ENCODE measurements at places on chromosomes 6 and 20.

DNA sequence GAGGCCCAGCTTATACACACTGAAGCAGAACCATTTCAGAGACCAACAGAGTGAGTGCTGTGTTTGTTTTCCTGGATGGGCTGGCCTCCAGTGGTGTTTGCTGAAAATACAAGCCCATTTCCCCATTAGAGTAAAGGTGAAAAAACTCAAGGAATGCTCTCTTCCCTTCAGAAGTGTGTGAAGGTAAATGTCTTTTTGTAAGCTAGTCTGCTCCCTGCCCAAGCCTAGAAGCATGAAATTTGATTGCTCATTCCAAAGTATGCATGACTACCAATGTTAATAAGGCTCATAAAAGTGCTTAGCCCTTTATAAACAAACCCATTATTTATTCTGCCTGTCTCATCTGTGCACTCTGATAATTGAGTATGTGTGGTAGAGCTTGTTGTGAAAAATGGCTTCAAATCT lies 59.1 kb downstream of the ADGRF1 start:
- DNase-seq, result no peak

- no peak for DNase-seq
Measured at GRCh38 chr6:152598421-152598820, 38.7 kb downstream of the SYNE1 start.

DNA sequence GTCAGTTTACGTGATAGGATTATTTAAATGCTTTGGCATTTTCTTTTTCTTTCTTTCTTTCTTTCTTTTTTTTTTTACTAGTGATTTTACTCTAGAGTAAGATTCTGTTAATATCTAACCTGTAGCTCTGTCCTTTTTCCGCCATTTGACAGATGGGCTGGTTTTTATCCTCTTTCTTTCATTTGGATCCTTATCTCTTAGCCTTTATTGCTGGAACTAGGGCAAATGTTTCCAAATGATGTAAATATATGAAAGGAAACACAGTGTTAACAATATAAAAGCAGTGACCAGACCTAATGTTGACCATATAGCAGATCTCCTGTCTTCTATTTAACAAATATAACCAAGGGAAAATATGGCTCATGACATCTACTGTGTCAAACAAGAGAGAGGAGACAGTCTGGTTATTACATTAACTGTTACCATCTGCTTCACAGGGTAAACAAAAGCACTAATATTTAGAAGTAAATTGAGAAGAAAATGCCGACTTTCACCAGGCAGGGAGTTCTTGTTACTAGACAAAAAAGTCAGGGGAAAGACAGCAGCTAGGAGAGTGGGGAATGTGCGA lies 59.8 kb upstream of the GCLC start:
- DNase-seq, result no peak

- no peak for DNase-seq
Measured at GRCh38 chr6:110491644-110492317, 15.4 kb upstream of the SLC22A16 start.

DNA sequence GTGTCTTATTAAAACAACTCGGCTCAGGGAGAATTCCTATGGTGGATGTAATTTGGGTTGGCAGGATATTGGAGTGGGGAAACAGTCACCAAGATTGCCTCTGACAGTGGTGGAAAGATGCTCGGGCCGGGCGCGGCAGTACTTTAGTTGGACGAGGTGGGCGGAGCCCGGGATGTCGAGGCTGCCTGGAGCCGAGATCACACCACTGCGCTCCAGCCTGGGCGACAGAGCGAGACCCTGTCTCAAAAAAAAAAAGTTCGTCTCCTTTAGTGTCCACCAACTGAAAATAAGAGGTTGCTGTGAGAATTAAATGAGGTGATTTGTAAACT lies 621 bp downstream of the NOL7 start:
- peak; percentile 39 for DNase-seq

DNA sequence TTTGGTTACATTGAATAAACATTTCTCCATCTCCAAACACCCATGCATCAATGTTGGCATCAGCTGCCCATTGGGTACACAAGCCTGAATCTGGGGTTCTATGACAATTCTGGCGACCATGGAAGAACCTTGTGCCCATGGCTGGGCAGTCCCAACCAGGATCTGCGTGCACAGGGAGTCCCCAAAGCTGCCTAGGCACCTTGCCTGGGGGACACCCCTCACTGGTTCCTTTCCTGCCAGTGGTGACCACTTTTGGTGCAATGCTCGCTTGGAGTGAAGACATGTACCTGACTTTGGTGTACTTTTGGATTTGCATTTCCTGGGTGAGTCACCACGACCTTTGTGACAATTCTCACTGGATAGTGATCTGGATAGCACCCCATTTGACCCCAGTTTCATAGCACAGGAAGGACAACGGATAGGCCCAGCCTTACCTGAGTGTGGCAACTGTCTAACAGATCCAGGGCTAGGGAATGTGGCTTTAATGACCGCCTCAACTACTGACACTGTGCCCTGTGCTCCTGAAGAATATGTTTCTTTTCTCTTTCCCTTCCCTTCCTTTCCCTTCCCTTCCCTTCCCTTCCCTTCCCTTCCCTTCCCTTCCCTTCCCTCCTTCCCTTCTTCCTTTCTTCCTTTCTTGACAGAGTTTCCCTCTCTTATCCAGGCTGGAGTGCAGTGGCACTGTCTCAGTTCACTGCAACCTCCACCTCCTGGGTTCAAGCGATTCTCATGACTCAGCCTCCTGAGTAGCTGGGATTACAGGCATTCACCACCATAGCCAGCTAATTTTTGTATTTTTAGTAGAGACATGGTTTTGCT lies 7.1 kb downstream of the SPINT3 start:
- no peak for DNase-seq

DNA sequence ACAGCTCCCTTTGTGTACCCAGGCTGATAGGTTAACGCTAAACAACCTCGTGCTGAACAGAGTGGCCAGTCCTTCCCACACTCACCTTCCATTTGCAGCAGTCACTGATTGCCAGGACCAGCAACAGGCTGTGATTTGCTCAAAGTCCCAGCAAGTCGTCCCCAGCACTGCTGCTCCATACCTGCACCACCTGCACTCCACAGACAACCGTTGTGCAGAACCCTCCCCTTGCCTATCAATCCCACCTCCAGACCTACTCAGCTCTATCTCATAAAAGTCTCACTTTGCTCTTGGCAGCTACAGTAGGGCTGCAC lies 43.1 kb upstream of the SCML4 start:
- DNase-seq, result no peak

- DNase-seq, result no peak
Measured at GRCh38 chr6:73349311-73349710, 4.8 kb downstream of the DPPA5 start.

DNA sequence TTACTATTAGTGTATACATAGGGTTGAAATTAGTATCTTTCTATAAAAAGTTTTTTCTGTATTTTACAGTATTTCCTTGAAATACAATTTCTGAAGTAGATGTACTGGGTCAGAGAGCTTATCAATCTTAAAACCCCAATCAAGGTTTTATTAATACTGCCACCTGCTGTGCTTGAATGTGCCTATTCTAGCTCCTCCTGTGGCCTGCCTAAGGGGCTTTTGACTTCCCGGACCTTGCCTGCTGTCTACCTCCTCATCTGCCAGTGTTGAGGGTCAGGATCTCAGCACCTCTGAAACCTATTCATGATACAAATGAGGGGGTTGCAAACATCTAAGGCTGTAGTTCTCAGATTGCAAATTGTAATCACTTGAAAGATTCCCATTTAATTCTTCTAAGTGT lies 9.2 kb downstream of the PACRG start:
- DNase-seq, result no peak

DNA sequence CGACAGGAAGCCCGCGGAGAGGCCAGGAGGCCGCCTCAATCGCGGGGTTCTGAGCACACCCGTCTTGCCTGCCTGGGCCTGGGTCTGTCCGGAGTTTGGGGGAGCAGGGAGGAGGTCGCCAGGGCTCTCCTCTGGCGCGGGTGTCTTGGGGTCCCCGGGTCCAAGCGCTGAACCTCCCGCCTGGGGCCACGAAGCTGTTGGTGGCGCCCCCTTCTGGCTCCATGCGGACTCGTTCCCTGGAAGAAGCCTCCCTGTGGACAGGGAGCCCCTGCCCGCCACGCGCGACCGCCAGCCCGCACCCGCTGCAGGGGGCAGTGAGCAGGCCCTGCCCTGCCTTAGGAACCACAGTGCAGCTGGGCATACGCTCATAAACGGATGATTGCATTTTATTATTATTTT lies 44.7 kb downstream of the MCUR1 start:
- no peak for DNase-seq

DNA sequence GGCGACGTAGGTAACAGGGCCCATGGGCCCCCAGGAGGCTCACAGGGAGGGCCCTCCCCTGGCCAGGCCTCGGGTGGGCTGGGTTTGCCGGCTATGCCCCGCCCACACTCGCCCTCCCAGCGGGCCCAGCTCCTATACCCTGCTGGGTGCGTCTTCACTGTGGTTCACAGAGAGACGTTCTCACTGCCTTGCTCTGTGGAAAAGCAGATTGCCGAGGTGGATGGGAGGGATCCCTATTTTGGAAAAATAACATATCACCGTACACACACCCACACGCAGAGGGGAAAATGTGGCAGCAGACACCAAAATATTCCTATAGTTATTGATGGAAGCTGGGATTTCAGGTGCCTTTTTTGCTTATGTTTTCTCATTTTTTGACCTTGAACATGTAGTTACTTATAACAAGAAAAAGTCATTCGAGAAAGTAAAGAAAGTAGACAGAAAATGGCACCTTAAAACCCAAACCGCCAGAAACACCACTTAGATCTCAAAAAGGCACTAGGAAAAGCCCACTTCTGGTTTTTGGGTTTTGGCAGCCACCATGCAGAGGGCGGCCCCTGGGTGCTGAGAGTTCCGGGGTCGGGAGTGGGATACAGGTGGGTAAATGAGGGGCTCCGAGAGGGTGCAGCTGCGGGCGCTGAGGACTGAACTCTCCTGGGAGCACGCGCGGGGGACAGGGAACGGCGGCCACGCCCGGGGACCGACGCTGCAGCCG lies 49.4 kb downstream of the TMEM242 start:
- DNase-seq, result peak; percentile 40

DNA sequence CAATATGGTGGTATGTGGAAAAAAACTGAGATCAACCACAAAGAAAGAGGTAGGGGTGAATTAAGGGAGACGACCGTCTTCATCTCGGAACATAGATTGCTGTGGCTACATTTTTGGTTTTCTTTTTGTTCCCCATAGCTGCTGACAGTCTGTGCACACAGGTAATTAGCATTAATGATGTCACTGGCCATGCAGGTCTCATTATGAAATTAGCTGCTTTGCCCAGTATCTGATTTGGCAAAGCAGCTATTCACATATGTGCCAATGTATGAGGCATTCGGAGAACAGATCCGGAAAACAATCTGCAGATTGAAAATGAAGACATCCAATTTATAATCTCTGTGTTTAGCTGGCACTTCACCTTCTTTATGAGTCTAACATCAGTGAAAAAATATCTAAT lies 13.1 kb downstream of the NOX3 start:
- DNase-seq, result no peak

DNA sequence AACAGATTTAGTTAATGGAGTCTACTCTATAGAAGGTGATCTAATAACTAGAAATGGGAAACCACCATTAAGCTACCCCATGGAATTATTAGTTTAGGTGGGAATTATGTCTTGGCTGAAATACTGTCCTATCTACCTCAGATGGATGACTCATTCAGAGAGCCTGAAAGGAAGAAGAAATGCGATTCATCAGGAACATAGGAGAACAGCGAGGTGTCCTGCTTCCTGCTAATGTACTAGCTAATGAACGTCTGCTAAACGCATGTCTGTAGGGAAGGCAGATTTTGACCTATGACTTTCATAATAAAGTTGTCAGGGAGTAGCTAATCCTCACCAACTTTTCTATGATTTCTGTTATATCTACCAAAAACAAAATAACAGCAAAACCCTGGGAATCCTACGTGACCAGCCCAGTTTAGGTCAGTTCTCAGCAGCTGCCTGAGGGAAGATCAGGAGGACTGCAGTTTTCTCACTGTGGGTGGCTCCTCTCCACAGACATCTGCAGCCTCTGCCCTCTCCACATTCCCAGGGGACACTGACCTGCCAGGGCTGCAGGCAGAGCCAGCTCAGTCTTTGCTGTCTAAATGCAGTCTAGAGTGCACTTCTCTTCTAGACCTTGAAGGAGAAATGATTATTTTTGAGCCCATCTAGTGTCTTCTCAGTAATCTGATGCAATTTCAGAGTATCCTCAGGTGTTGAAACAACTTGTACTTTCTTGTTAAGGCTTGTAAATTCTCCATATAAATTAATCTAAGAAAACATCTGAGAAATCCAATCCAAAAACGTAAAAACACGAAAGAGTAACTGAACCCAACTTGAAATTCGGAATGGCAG lies 18.1 kb upstream of the SFT2D1 start:
- no peak for DNase-seq

GRCh38 chr20:62186096-62186426 lies 3.2 kb downstream of the MTG2 start:
- no peak for DNase-seq

GRCh38 chr6:151029970-151030369 lies 164.5 kb downstream of the MTHFD1L start:
- DNase-seq, result no peak

GRCh38 chr20:2741463-2741862 lies 48.9 kb downstream of the EBF4 start:
- DNase-seq, result peak; percentile 29

DNA sequence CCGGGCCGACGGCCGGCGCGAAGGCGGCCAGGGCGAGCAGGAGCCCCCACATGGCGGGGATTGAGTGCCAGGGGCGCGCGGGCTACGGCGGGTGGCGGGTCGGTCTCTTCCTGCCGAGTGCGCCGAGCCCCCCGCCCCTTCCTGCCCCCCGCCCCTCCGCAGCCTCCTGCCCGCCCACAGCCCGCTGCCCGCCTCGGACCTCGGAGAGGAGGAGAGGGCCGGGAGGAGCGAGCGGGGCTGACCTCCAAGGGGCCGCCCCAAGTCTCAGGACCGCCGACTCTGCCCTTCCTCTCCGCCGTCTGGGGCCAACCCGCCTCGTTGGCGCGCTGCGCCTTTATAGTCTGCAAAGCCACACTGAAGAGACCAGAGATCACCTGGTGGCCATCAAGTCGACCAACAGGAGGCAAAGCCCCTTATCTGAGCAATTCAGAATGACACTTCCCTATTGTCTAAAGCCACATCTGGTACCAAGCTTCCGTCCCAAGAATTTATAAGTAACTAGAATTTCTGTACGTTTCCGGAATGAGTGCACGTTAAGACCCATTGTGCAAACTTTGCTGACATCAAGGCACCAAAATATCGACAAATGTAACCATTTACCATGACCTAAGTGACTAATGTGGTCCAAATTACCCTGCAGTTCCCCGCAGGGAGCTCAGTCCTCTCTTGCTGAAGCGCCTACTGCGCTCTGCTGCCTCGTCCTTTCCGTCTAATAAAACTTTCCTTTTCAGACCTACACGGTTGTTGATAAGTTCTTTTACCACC lies at the start of gene CPXM1:
Gene CPXM1, minus strand, starts transcription at position 107 of the 765 bp plus-strand sequence. Its CDS starts 55 bp downstream, at position 52.
- DNase-seq, result no peak
